ENCODE measurements at places on chromosomes 12 and 14.

DNA sequence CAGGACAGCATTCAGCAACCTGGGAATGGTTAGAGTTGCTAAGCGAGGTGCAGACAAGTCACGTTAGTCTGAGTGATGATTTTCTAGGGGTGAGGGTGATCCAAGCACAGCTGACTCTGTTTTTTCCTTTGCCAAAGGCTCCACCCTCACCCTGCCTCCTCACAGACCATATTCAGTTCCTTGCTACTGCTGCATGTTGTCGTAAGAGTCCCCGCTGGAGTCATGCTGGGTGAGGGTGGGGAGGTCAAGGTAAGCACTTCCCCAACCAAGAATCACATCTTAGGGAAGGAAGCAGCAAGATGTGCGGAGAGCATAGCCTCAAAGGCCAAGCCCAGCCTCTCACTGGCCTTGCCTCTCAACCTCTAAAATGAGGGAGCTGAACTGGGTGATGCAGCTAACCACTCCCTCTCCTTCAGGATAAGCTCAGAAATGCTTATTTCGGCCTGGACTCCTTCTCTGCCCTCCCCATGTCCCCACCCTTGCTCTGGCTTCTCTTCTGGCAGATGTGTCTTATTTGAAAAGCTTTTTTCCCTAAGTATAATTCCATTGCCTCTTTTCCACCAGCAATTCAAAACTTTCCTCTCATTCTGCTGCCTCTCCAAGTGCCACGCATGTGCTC, 66.9 kb upstream of the ACTN1 start:
- no peak for DNase-seq

DNA sequence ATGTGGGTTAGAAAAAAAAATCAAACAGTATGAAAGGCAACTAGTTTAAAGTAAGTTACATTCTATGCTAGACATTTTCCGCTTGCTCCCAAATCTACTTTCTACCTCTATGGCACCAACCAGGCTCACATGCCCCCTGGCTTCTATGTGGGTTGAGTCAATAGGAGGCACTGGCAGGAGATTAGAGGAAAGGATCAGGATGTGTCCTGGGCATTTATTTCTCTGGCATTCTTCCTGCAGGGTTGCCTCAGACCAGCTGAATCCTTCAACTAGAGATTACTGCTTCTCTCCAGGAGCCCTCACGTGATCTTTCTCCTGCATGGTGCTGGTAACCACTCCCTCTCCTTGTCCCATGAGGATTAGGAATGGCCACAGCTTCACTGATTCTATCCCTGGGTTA, 14.9 kb upstream of the CCDC60 start:
- DNase-seq, result no peak

DNA sequence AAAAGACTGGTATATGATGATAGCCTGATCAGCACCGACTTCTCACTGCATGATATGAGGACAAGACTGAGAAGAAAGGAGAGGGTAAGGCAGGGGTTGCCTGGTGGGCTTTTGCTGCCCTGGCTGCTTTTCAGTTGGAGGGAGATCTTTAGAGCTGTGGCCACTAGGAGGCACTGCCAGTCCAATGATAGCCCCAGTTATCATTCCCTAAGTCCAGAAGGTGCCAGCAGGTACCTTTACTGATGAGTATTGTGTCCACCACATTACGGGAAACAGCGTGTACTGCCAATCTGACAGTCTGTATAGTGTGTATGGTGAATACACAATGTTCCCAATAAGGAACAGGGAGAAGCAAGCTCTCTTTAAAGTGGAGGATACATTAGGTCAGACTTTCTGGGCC, 55.8 kb upstream of the CCDC175 start:
- DNase-seq, result no peak

DNA sequence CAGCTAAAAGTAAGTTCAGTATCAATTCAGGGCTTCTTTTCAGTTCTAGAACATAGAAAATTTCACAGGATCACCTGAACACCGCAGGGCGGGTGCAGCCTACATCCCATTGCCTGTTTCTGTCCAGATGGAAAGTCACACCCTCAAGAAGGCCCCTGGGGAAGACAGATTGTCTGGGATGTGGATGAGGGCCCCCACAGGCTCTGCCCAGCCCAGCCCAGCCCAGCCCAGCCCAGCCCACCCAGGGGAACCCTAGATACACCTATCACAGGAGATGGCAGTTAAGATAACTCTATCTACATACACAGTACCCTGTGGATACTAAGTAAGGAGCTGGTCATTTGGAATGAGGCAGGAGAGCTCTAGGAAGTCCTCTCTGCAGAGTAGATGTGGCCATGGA, 68.4 kb downstream of the DPF3 start:
- no peak for DNase-seq

- no peak for DNase-seq
These were observed 95.6 kb downstream of the VCPKMT start for GRCh38 chr14:50020799-50021198.

GRCh38 chr12:24109381-24110039, 160.0 kb upstream of the SOX5 start:
- DNase-seq, result no peak
